SHP77 treated with DMSO at 0.1 percent for 48 hours (cell line): ENCODE measurements at places on chromosomes 2 and 18.

DNA sequence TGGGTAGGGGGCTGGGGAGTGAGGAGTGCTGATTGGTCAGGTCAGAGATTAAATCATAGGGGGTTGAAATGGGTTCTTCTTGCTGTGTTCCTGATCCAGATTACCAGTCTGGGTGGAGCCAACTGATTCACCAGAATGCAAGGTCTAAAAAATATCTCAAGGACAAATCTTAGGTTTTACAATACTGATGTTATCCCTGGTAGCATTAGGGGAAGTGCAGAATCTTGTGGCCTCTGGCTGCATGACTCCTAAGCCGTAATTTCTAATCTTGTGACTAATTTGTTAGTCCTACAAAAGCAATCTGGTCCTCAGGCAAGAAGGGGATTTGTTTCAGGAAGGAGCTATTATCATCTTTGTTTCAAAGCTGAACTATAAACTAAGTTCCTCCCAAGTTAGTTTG is 289.2 kb upstream of the KYNU start:
- no peak for DNase-seq

- DNase-seq, result no peak
Observed at GRCh38 chr2:26991717-26992116, 21.3 kb downstream of the MAPRE3 start.

- DNase-seq, result no peak
Observed at GRCh38 chr2:84807063-84807485, 73.8 kb downstream of the TRABD2A start.

DNA sequence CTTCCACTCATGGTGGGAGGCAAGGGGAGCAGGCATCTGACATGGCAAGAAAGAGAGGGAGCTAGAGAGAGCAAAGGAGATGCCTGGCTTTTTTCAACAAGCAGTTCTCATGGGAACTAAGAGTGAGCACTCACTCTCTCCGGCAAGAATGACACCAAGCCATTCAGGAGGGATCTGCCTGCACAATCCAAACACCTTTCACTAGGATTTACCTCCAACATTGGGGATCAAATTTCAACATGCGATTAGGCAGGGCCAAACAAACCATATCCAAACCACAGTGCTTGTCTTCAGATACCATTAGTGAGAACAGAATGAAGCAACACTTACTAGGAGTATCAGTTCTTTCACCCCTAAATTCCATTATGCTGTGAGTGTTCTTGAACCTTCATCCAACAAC is 77.3 kb downstream of the FIGN start:
- no peak for DNase-seq

GRCh38 chr2:41927581-41928264 is 120.1 kb upstream of the PKDCC start:
- DNase-seq, result no peak

- DNase-seq, result no peak
Observed at GRCh38 chr2:224520064-224520463, 65.1 kb downstream of the CUL3 start.

DNA sequence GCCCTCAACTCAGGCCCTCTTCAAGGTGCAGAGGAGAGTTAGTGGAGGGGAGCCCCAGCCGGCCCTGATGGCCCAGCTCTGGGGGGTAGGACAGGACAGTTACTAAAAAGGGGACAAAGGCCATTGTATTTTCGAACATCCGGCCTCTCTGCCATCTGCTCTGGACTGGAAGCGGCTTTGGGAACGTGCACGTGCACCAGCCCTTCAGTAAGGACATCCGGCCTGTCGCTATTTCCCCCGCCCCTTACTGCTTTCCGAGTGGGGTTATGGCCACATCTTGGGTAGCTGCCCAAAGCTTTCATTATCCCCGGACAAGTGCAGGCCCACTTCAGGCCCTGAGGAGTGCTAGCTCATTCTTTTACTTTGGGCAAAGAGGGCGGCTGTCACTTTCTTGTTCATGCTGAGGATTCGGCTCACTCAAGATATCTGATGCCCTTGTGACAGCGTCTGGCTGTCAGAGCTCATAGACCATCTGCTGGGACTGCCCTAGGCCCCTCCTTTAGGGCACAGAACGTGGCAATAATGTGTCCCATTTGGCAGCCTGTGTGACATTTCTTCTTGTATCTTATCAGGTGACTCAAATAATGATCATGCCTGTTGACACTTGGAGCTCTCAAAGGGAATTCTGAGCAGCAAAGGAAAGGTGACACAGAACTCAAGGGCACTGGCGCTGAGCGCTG is 17.5 kb downstream of the SLC4A3 start:
- DNase-seq, result no peak

DNA sequence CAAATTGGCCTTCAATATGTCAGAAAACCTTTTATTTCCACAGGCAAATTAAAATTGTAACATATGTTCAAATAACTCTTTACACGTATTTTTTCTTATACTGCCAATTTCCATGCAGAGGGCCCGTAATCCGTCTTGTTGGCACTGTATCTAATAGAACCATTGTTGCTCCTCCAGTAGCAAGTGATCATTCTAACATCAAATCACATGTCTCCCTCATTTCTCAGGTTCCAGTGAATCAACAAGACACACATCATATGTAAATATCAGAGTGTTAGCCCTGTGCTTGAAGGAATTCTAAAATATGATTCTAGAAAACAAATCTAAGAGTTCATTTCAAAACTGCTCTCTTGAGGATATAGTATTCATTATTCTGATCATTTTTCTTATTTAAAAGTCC is 834.3 kb downstream of the LRRTM4 start:
- DNase-seq, result no peak

DNA sequence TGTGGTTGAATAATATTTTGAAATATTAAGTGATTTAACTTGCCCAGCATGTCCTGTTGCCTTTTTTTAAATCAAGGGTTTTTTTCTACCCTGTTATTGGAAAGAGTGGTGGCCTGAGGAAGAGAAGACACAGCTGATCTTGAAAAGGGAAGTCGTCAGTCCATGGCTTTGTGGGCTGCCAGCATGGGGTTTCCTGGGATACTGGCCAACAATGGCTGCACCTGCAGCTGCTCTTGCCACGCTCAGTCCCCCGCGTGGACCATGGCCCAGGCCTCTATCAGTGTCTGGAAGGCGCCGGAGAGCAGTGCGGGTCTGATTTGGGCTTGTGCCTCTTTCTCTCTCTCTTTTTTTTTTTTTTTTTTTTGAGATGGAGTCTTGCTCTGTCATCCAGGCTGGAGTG is 99.3 kb downstream of the ASB1 start:
- DNase-seq, result no peak

DNA sequence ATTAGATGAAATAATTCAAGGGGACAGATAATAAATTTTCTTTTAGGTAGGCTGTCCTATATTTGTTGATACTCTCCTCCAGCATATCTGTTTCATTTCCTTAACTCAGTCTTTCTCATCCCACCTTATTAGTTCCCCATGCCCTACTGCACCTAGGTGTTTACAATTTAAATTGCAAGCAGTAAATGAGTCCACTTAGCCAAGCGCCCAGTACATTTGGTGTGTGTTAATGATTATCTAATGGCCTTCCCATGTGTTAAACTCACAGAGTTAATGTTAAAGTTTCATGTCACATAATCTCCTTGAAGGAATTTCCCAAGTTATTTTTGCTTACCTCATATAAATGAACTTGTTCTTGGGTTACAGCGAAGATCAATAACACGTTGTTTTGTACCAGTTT is 31.2 kb downstream of the ITGB6 start:
- DNase-seq, result no peak

- peak; percentile 41 for DNase-seq
Observed at GRCh38 chr2:54559593-54560145, 103.5 kb downstream of the SPTBN1 start.

DNA sequence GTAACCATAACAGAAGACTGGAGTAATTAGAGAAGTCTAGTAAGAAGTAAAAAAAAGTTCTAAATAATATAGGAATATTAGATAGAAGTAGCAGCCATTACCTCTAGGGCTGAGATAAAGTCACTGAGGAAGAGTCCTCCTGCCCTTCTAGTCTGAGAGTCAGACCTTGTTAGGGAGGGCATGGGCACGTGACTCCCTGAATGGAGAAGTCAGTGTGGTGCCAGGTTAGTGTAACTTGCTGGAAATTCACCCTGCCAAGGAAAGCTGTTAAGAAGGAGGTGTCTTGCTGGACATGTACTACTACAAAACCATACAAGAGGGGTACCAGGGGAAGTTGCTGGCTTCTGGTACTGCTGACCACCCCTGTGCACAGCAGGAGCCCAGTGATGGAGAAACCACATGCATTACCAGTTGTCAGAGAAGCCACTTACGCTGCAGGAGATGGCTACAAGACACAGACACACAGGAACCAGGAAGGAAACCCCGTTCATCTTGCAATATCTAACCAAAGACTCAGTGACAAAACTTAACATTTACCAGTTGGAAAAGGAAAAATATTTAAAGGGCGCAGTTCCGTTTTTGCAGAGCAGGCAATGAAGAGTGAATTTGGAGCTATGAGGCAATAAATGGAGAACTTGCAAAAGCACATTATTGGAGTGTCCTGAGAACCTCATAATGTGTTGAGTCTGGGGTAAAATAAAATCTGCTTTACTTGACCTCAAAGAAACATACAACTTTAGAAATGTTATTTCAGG is 77.2 kb upstream of the TLK1 start:
- no peak for DNase-seq

- no peak for DNase-seq
Observed at GRCh38 chr2:49154140-49154539, at the start of gene FSHR. TSS of gene FSHR (minus strand) at chr2:49154515. CDS start at chr2:49154417, 98 bp downstream.

DNA sequence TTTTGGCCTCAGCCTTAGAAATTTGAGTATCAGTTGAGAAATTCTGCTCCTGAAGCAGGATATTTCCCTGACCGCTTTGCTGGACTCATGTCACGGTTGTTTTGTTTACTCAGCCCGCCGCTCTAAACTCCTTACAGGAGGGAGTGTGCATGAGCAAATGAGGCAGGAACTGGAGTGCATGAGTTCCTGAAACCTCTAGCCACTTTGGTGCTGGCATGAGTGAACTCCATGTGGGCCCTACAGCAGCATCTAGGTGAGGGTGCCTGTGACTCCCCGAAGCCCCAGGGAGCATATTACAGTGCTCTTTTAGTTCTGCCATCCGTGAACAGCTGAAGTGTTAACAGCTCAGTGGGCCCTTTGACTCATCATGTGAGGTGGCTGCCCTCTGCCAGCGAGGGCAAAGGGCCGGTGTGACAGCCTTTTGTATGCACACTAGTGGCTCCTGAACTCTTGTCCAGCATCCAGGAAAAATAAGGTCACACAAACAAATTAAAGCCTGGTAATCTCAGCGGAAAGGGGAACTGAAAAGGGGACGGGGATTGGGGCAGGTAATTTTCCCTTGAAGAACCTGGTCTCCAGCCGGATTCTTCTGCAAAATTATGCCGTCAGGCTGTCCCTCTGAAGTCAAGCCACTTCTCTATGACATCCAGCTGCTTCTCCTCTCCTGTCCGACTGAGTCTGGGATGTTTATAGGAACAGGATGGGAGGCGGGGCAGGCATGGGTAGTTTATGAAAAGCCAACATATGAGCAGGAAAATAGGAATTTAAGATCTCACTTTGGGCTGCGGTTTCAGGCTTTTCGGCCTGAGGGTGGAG is 1668.7 kb downstream of the SUCLG1 start:
- DNase-seq, result peak; percentile 54

DNA sequence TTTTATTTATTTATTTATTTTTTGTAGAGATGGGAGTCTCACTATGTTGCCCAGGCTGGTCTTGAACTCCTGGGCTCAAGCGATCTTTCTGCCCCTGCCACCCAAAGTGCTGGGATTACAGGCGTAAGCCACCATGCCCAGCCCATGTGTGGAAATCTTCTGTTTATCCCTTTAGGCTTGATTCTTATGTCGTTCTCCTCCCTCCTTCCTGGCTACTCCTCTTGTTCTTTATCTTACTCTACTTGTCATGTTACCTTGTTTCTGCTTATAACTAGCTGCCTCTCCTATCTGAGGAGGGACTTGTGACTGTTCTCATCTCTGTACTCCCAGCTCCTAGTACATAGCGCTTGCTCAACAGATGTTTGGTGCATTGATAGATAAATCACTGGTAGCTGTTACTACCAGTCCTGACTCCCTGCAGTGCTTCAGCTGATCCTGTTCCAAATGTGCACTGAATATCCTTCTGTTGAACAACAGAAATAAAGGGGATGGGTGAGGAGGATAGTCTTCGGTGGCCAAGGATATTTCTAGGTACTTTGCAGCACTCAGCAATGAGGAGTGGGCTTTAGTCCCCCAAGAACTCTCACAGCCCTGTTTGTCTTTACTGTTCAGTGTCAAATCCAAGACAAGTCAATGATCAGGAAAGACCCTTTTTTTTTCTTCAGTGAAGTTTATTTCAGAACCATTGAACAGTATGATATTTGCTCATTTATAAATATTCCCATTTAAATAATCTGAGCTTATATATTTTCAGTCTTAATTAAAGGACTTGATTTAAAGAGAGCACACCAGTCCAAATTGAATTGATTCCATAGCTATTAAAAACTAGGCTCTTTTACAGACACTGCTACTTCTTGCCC is 7.2 kb downstream of the IL1B start:
- no peak for DNase-seq

GRCh38 chr2:240813231-240813921 is 6.6 kb downstream of the KIF1A start:
- no peak for DNase-seq

DNA sequence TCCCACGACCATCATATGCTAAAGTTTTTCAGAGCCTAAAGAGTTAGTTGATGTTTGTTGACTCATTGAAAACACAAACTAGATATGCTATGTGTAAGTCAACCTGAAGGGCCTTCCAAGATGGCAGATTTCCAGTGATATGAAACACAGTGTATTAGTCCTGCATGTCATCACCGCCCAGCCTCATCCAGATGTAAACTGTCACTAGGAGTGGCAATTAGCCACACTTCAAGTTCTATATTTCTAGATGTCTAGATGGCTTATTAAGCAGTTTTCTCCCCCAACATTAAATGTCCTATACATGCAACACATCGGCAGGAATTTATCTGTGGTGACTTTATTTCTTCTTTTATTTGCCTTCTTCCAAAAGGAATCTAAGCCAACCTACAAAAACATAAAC is 444.1 kb upstream of the SMIM21 start:
- DNase-seq, result no peak

DNA sequence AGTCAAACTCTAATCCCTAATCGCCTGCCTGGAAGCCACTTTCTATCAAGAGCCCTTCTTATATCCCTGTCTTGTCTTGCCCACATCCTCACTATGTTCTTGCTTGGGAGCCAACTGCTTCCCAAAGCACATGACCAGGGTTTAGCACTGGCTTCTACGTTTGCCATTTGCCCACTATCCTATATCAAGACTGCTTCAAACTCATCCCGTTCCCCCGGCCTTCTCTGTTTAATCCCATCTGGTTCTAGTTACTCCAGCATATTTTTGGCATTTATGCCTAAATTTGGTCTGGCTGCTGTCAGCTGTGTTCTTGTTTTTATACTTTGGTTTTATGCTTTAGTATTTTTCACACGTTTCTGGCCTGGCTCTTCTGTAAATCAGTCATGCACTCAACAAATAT is 40.2 kb downstream of the POLR1A start:
- DNase-seq, result no peak

- no peak for DNase-seq
Observed at GRCh38 chr2:9653485-9654271, 22.9 kb upstream of the YWHAQ start.

- DNase-seq, result no peak
Observed at GRCh38 chr2:42498497-42498896, 4.7 kb upstream of the KCNG3 start.

GRCh38 chr2:148896136-148896535 is 21.1 kb downstream of the KIF5C start:
- DNase-seq, result no peak
